Stimulated activated CD8-positive, alpha-beta memory T cell treated with anti-CD3 and anti-CD28 coated beads, Interleukin-4, amount 100 ng/mL, for 4 hours (primary cell): ENCODE measurements at places on chromosomes 5 and 9.

DNA sequence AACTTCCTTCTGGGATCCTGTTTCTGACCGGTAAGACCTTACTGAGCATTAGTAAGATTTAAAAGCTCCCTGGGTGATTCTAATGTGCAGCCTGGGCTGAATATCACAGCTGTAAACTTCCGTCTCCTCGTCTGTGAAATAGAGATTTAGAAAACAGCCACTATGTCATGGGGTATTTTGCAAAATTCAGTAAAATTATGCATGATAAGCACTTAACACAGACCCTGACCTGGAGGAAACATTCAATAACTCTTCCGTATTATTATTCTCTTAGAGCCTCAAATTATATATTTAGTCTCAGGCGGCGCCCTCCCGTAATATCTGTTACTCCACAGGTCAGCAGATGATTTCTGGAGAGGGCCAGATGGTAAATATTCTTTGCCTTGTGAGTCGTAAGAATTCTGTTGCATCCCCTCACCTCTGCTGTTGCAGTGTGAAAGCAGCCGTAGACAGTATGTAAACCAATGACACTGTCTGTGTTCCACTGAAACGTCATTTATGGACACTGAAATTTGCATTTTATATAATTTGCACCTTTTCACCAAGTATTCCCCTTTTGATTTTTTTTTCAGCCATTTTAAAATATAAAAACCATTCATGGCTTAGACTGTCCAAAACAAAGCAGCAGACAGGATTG, 39.2 kb upstream of the RARS1 start:
- DNase-seq = no peak

DNA sequence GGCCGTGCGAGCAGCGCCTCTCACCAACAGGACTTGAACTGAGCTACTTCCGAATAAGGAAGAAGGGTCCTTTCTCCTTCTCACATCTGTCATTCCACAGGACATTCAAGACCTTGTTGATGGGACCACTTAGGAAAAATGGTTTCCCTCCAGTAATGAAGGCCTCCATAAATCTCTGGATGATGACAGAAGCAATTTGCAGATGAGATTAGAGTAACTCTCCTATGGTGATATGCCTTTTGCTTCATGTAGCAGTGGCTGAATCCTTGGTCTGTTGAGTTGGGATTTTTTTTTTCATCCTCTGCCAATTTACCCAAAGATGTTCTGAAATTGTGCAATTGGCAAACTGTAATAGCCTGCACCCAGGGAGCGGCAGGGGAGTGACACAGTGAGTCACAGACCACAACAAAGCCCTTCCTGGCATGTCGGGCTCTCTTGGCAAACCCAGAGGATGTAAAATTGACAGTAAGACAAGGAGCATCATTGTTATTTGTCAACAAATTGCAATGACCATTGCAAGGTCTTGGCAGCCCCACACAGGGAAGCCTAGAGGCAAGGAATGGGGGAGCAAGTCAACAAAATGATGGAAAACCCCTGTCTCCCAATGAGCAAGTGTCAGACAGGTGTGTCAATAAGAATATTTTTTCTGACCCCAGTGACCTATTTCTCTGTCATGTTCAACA, 275.9 kb downstream of the ACTL7B start:
- DNase-seq = no peak

DNA sequence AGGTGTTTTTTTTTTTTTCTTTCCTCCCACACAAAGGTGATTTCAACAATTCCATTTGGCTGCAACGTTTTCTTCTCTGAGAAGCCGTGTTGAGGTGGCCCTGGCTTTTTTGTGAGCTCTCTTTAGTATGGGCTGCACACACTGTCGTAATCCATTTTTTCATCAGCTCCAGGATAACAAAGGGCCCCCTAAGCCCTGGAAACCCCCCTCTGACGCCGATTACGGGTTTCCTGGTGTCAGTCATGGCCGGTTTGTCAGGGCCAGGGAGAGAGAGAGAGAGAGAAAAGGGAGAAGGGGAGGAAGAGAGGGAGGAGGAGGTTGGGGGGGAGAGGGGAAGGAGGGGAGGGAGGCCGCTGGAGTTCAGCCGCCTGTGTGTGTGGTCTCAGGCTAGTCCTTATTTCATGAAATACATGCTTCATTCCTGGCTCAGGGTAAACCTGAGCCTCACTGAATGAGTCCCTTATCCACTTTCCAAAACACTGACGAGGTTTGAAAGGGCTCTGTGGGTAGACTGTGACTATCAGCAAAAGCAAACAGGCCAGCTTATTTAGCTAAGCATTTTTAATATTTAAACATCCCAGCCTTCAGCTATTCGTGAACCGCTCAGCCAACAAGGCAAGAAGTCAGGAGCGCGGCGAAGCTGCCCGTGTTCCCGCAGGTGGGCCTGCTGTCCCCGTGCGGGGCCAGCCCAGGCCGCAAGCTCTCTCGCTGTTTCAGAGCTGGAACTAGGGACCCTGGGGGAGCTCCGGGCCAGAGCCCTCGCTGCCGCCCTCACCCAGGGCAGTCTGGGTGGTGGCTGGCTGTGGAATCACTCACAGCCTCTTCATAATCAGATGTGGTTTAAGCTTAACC, 172.8 kb downstream of the ERCC6L2 start:
- DNase-seq = no peak

DNA sequence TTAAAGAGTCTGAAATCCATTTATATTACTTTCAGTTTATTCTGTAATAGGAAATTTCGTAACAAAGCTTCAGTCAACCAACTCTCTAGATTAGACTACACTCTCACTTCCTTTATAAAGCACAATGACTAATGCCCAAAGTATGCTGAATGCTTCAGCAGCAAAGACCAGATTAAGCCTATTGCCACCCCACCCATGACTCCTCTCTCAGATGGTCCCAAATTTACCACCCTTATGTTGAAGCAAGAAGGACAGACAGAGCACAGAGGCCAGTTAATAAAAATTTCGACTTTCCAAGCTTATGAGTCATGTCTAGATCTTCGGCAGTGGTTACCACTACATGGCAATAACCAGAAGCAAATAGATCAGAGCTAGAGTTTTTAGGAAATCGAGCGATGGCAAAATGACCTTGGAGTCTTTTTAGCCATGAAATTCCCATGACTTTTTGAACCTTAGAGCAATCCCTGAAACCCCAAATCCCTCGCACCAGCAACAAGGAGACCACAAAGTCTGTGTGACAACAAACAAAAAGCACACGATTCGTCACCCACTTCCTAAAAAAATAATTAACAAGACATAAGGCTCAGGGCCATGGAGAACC, 287.8 kb upstream of the RASA1 start:
- DNase-seq = no peak

DNA sequence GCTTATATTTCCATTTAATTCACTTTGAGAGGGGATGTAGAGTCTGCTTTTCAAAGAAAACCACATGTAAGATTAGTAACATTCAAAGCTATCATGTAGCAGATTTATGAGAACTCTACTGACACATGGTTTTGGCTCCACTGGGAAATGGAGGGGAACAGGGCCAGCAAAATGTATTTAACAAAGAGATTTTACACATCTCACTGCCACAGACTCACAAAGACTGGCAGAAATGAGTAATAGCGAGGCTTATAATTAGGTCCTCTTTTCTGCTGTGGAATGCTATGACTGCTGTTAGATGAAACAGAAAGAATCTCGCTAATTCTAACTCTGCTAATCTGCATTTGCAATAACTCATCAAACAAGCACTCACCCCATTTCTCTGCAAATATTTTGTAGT, 4.5 kb downstream of the DAP start:
- no peak for DNase-seq

DNA sequence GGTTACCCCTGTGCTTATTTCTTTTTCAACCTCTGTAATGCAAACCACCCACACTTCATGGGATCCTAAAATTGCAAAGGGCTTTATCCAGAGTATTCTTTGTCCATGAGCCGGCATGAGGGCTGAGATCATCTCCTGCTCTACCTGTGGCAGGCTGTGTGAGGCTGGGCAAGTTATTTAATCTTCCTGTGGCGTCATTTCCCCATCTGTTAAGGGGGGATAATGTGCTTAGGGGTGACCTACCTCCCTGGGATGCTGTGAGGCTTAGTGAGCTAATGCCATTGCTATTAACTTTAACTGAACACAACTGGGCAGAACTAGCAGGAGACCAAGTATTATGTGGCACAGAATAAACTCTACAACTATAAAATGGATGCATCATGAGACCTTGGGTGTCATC, 17.0 kb downstream of the FRMPD1 start:
- no peak for DNase-seq

GRCh38 chr5:41876678-41877077, 6.5 kb upstream of the OXCT1 start:
- DNase-seq = no peak

GRCh38 chr5:53874409-53874808, 314.0 kb downstream of the NDUFS4 start:
- no peak for DNase-seq

DNA sequence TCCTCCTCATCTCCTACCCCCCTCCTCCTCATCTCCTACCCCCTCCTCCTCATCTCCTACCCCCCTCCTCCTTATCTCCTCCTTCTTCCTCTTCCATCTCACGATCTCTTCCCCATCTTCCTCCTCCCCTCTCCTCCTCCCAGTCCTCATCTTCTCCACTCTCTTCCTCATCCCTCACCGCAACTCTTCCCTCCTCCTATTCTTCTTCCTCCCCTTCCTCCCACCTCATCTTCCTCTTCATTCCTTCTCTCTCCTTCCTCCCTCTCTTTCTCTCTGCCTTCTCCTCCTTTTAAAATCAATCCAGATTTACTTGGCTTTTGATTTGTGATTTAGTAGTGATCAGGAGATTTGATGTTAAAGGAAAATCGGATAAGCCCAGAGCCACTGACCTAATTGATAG, 15.0 kb upstream of the BOD1 start:
- DNase-seq = no peak

GRCh38 chr5:64184832-64185231, 19.2 kb downstream of the RNF180 start:
- DNase-seq = no peak

- DNase-seq = no peak
These were observed 143.8 kb downstream of the PALM2AKAP2 start for GRCh38 chr9:109923806-109924205.

DNA sequence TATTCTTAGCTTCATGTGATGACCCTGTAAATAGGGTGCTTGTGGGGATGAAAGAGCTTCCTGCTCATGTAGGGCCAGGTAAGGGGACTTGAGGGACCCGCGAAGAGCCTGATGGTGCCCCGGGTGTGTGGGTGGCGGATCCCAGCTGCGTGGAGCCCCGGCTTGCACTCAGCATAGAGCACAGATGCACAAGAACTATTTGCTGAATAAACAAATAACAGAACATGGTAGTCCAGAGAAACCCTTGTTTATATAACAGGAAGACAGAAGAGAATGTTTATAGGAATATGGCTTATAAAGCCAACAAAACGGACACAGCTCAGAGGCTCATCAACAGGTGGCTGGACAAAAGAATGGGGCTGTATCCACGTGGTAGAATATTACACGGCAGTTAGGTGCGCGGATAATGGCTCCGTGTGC, 106.9 kb upstream of the COL5A1 start:
- no peak for DNase-seq

DNA sequence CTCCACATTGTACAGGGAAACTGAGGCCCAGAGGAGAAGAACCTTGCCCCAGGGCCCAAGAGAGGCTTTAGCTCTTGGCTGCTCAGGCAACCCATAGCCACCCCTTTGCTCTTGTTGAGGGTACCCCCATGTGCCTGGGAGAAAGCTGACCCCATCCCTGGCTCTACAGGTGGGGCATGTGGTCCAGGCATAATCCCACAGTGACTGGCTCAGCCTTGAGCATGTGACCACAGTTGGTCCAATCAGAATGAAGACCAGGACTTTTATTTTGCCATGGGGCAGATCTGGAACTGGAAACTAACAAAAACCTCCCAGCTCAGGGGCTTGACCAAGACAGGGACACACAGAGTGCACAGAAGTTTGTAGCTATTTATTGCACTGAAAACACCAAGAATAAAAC, 29.3 kb downstream of the SLC6A7 start:
- DNase-seq = no peak

- DNase-seq = no peak
These were observed 2.4 kb upstream of the DOCK8 start for GRCh38 chr9:212297-212696.

- DNase-seq = no peak
These were observed 32.7 kb downstream of the OSMR start for GRCh38 chr5:38878391-38879077.

DNA sequence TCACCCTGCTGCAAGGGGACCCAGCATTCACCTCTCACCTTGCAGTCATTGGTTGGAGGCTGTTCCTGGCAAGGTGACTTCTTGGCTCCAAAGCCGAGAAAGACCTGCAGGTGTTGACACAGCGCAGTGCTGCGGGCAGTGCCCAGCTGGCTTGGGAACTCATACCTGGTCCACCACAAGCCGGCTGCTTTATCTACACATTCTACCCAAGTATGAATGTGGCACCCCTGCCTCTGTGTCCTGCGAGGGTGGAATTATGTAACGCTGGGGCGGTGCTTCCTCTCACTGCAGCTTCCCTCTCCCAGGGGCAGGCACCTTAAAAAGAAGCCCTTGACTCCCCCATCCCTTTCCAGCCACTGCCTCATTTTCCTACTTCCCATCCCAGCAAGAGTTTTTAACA, 2.5 kb upstream of the ZMYND19 start:
- DNase-seq = no peak

- peak; percentile 59 for DNase-seq
These were observed 11.1 kb upstream of the AQP3 start for GRCh38 chr9:33458444-33458843.

GRCh38 chr5:150780816-150781221, 2.3 kb downstream of the SMIM3 start:
- no peak for DNase-seq

- DNase-seq = no peak
These were observed 100.1 kb downstream of the GIN1 start for GRCh38 chr5:103019804-103020203.

DNA sequence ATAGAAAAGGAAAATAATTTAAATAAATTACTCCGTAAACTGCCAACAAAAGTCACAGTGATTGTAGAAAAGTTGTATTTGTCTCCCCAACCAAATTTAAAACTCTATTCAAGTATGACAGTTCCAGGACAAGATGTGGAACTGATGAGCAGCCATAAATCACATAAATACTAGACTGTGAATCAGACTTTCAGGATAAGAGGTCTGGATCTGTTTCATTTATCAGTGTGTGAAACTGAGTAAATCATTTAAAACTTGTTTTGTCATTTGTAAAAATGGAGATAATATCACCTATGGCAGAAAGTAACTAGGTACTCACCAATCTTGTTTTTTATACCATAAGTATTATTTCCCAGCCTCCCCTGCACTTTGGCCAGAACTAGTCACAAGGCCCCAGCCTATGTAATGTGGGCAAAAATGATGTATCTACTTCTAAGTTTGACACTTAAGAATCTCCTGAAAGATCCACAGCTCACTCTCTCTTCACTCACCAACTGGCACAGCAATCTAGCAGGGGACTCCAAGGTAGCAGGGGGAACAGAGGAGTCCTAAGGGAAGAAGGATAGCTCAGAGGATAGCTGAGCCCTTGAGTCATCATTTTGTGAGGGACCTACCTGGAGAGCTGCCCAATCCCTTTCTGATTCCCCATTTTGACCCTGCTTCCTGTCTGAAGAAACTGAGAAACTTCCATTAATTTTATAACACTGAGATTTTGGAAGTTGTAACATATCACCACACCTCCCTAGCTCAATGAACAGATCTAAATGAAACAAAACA, 31.6 kb downstream of the TMEM161B start:
- no peak for DNase-seq

GRCh38 chr5:136036293-136036911, 7.6 kb downstream of the TGFBI start:
- DNase-seq = no peak

GRCh38 chr5:57410374-57411320, 72.0 kb downstream of the ACTBL2 start:
- DNase-seq = no peak

GRCh38 chr5:43221502-43221901, 29.5 kb downstream of the NIM1K start:
- DNase-seq = no peak

GRCh38 chr9:112689161-112689740, 28.7 kb downstream of the INIP start:
- no peak for DNase-seq
